Activated T-cell treated with anti-CD3 and anti-CD28 coated beads for 1 hour (primary cell): ENCODE measurements at places on chromosomes 5 and 9.

DNA sequence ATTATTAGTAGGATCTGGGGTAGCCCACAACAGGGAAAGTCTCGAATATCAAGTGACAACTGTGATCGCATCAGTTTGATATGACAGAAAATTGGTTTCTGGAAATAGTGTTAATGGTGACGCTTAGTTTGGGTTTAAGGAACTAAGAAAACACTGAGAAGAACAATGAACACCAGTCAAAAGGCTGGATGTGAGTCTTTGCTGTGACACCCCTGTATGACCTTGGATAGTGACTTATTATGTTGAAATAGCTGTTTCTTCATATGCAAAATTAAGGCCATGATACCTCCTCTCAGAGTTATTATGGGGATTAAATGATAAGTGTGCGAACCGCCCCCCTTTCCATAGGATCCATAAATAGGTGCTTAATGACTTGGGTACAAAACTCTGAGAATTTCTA is 926 bp downstream of the DNAJC25 start:
- no peak for DNase-seq

- DNase-seq = no peak
Measured at GRCh38 chr5:143170104-143170503, 233.4 kb downstream of the NR3C1 start.

- no peak for DNase-seq
Measured at GRCh38 chr5:136453986-136454758, 88.8 kb upstream of the TRPC7 start.

DNA sequence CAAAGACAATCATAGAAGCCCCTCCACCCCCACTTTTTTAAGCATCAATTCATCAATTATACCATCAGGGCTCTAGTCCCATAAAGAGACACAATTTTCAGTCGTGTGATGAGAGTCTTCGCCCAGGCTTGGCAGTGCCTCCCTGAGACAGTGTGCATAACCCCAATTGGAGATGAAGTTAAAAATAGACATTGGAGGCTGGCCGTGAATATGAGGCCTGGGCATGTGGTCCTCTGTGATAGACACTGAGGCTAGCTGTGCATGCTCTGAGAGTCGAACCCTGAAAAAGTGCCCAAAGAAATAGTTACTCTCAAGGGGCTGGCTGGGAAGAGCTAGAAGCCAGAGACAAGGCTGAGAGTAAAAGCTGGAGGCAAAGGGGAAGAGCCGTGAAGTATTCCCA is 248.6 kb upstream of the NR4A3 start:
- DNase-seq = no peak
